Stimulated activated CD4-positive, alpha-beta T cell treated with anti-CD3 and anti-CD28 coated beads, Interleukin-1b, Interleukin-23, amount 100 ng/mL, for 1 hour (primary cell): ENCODE measurements at places on chromosomes 4 and X.

GRCh38 chrX:19899217-19899788 lies 11.9 kb upstream of the SH3KBP1 start:
- no peak for DNase-seq

GRCh38 chrX:153763989-153764755 lies at the start of gene PLXNB3:
Gene PLXNB3, plus strand, starts transcription at chrX:153764249. Its CDS starts 1,287 bp downstream, at chrX:153765536.
- peak; percentile 38 for DNase-seq

- DNase-seq: no peak
Observed at GRCh38 chr4:41218703-41219102, 4.4 kb upstream of the APBB2 start.

GRCh38 chrX:3815896-3816664 lies 102.6 kb upstream of the PRKX start:
- DNase-seq: no peak

DNA sequence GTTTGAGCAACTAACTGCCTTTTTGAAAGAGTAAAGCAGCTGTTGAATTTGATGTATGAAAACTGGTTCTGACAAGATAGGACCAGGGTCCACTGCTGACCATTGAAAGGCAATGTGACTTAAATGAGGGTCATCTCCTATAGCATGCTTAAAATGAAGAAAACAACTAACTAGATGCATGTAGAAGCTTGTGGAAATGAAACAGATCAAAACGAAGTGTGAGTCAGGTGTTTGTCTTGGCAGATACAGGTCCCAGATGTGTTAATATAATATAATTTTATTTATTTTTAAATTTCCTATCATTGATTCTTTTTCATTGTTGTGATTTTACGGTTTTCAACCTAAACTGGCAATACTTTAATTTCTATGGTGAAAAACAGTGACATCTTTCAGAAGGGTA lies 83.6 kb downstream of the ATOH1 start:
- no peak for DNase-seq

- no peak for DNase-seq
Observed at GRCh38 chr4:169723207-169723965, 34.4 kb downstream of the HPF1 start.

DNA sequence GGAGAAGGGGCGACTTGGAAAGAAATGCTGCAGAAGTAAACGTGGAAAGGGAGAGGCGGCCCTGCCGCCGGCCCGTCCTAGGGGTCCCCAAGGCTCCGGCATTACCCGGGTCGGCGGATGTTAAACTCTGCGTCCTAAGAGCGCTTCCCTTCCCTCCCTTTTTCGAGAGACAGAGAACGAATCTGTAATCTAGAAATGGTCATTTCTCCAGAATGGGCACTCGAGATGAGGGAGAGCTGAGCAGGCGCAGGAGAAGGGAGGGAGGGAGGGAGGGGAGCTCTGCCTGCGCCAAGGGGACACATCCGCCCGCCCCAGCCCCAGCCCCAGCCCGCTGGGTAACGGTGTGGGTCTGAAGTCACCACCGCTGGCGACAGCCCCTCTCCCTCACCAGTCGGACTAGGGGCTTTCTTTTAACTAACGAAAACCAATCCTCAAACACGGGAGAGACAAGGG lies 1.7 kb downstream of the HCFC1 start:
- DNase-seq: no peak

DNA sequence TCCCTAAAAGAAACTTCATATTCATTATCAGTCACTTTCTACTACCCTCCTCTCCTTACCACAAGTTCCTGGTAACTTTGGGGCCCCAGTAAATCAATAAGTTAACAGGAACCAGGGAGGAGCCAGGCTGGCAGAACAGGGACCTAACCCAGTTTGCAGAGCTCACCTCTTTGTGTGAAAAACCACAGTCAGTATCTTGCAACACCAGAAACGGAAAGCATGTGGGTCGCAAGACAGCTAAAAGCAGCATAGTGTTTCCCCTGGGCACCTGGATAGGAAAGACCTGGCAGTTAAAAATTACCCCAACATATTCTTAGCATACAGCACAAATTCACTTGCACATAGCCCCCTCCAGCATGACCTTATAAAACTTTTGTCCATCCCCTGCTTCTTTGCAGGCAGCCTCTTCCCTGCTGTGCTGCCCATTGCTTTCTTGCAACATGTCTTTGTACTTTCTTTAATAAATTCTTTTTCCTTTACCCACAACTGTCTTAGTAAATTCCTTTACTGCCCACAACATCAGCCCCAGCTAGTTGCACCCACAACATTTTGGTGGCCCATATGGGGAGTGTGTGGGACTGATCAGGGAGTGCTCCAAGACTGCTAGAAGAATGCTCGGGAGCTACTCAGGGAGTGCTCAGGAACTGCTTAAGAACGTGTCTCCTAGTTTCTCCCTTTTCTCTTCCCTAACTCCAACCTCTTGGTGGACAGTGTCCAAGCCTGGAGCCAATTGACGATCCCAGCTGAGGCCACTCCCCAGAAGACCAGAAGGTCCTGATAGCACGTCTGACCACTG lies 83.4 kb downstream of the MSN start:
- no peak for DNase-seq

DNA sequence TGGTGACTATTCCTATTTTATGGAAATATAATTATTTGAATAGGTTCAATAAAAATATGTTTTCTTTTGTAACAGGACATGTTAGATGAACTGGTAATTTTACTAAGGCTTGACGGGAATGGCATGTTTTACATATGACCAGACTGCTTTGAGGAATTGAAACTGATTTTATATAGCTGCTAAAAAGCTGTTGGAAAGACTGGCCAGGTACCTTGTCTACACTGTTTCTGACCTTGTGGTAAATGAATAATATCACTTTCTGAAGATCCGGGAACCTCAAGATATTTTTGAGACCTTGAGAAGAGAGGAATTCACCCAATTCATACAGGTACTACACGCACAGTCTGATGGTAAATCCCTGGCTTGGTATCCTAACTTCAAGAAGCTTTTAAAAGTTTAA lies 42.1 kb upstream of the USP46 start:
- no peak for DNase-seq

DNA sequence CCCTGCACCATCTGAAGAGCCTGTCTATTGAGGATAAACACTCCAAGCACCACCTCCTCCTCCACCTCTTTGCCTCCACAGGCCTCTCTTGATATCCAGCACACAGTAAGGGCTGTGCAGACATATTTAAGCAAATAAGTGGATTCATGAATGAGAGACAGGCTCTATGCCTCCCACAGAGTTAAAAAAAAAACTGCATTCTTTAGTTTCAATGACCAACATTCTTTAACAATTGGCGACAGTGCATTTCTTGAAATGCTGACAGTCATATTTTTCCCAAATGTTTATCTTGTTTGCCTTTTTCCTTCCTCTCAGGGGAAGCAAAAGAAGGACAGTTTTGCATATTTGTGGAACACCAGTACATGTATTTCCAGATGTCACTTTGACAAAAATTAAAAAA lies 38.6 kb downstream of the MXRA5 start:
- DNase-seq: no peak

- no peak for DNase-seq
Observed at GRCh38 chr4:24932515-24933225, 19.8 kb upstream of the CCDC149 start.

- no peak for DNase-seq
Observed at GRCh38 chr4:71133491-71133890, 140.0 kb downstream of the DCK start.
